CD8-positive, alpha-beta memory T cell (primary cell): ENCODE measurements at places on chromosomes 5 and 9. TPM values are rescaled to one million over a fixed set of nuclear protein-coding genes. Genes with fewer than 3 reads are reported as not detected.
A peak's percentile ranks its signal among the peaks of the same experiment; 100 is the strongest.

RNF208 gene
- 3.3 TPM for total RNA-seq

C1QTNF2 gene
- not detected for total RNA-seq

LHX3 gene
- not detected for total RNA-seq

GGTA1 gene
- total RNA-seq: not detected

CAMK4 gene
- 57.4 TPM for total RNA-seq

ANKHD1 gene
- 100 TPM for total RNA-seq

CCDC192 gene
- total RNA-seq: not detected

DNA sequence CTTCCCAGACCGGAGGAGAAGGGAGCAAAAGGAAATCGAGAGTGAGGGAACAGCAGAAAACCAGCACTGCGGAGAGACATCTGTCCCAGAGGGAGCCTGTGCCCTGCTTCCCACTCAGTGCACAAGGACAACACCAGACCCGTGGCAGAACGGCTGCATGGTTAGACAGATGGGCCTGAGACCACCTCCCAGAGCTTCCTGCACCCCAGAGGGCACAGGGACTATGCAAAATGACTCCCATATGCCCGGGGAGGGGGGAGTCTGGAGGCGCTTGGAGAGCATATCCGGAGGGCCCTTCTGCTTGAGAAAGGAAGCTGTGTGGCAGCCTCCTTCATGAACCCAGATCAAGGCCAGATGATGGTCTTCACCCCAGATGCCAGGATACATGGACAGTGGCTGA lies 26.6 kb downstream of the TLX3 start:
- H3K27ac ChIP-seq: no peak overlapping the region
- no peak overlapping the region for H3K4me3 ChIP-seq
- H3K36me3 ChIP-seq: no peaks in the 10 kb centered on the region

DNA sequence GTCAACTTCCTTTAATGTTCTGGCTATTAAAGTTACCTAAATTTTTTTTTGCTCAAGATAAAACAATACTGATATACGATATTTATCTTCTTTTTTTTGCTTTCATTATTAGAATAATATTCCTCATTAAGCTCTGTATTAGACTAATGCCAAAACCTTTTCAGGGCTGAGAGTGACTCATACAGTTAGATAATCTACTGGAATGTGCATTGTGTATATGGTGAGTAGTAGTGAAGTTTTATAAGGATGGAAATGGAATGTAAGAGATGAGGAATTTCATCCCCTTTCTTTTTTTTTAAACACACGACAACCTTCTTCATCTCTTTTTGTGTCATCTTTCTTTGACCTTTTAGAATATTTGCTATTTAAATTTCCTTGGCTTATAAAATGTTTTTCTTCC lies 268.6 kb downstream of the ISL1 start:
- no peak overlapping the region for H3K27ac ChIP-seq
- H3K27me3 ChIP-seq: no peaks in the 10 kb centered on the region
- no peak overlapping the region for H3K4me3 ChIP-seq
- H3K36me3 ChIP-seq: no peaks in the 10 kb centered on the region
- no peak for DNase-seq

DNA sequence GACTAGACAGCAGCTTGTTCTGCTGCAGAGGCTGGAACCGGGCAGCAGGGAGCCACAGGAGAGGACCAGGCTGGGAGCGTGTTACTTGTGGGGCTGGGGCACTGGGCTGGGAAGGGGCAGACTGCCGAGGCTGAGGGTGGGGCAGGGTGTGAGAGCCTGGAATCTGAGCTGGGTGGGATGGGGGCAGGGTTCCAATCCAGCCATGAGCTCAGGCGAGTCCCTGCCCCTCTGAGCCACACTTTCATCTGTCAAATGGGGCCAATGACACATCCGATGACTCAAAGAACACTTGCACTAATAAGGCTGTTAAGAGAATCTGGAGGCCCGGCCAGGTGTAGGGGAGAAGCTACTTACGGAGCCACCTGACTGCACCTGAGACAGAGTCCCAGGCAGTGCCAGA lies 18.7 kb upstream of the WDR38 start:
- H3K27me3 ChIP-seq: no peaks in the 10 kb centered on the region
- no peaks in the 10 kb centered on the region for H3K36me3 ChIP-seq
- no peak overlapping the region for H3K27ac ChIP-seq
- no peak overlapping the region for H3K4me3 ChIP-seq
- no peaks in the 10 kb centered on the region for H3K4me1 ChIP-seq

DNA sequence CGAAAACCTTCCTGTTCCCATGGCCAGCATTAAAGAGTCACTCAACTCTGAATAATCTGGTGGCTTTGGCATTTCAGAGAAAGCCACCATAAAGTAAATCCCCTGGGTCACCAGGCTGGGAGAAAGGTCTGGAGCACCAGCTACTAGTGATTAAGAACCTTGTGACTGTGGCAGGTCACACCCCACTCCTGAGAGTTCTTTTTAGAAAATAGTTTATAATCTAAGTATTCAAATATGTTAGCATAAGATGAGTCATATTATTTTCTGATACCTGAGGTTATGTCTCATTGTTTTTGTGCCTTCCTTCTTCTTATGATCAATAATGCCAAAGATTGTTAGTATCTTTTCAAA lies 351.7 kb downstream of the ARRDC3 start:
- no peak overlapping the region for H3K4me3 ChIP-seq
- no peaks in the 10 kb centered on the region for H3K36me3 ChIP-seq
- H3K27me3 ChIP-seq: no peaks in the 10 kb centered on the region
- no peak overlapping the region for H3K27ac ChIP-seq
- H3K4me1 ChIP-seq: no peaks in the 10 kb centered on the region
- no peak for DNase-seq

- H3K4me3 ChIP-seq: no peak overlapping the region
- no peaks in the 10 kb centered on the region for H3K36me3 ChIP-seq
- H3K4me1 ChIP-seq: no peaks in the 10 kb centered on the region
These were observed 1.9 kb downstream of the FLT4 start for GRCh38 chr5:180647465-180647864.

GRCh38 chr9:137708590-137709284 lies 89.9 kb downstream of the EHMT1 start:
- H3K4me1 ChIP-seq: peaks cover 23% of the 10 kb centered on the region
- no peak overlapping the region for H3K4me3 ChIP-seq
- no peak overlapping the region for H3K27ac ChIP-seq
- no peak for DNase-seq
- no peaks in the 10 kb centered on the region for H3K27me3 ChIP-seq
- H3K36me3 ChIP-seq: no peaks in the 10 kb centered on the region

DNA sequence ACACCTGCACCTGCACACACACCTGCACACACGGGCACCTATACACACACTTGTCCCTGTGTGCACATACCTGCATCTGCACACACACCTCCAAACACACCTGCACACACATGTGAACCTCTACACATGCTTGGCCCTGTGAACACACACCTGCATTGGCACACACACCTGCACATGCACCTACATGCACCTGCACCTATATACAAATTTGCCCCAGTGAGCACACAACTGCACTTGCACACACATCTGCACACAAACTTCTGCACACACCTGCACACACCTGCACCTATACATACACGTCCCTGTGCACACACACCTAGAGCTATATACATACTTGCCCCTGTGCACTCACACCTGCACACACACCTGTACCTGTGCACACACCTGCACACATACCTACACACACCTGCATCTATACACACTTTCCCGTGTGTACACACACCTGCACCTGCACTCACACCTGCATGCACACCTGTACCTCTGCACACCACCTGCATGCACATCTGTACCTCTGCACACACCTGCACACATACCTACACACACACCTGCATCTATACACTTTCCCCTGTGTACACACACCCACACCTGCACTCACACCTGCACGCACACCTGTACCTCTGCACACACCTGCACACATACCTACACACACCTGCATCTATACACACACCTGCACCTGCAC lies 21.5 kb upstream of the LPCAT1 start:
- no peaks in the 10 kb centered on the region for H3K36me3 ChIP-seq
- H3K27me3 ChIP-seq: no peaks in the 10 kb centered on the region
- H3K4me3 ChIP-seq: no peak overlapping the region
- no peaks in the 10 kb centered on the region for H3K4me1 ChIP-seq
- DNase-seq: no peak
- no peak overlapping the region for H3K27ac ChIP-seq

GRCh38 chr9:89863141-89863540 lies 258.3 kb downstream of the GADD45G start:
- H3K27ac ChIP-seq: no peak overlapping the region
- H3K27me3 ChIP-seq: no peaks in the 10 kb centered on the region

DNA sequence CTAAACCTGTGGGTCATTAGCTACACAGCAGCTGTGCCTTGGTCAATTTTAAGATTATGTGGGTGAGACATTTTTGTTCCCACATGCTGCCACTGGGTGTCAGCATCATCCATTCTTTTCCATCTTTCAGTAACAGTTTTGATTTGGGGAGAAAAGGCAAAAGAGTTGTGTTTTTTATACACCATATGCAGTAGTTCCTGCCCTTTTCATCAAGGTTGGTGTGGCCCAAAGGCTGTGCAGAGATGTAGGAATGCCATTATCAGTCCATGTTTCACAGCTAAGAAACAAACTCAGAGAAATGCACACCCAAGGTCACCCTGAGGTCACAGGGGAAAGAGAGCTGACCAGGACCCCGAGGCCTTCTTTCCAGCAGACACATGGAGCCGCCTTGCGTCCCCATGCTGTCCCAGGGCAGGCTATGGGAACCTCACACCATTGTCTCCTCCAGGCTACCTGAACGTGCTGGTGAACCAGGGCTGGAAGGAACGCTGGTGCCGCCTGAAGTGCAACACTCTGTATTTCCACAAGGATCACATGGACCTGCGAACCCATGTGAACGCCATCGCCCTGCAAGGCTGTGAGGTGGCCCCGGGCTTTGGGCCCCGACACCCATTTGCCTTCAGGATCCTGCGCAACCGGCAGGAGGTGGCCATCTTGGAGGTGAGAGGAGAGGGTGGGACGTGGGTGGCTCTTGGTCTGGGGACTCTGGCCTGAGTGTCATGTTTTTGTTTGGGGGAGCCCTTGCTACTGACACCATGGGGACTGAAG lies 27.8 kb upstream of the GRPEL2 start:
- DNase-seq: peak; percentile 16
- H3K4me1 ChIP-seq: peaks cover 3% of the 10 kb centered on the region
- no peaks in the 10 kb centered on the region for H3K36me3 ChIP-seq

DNA sequence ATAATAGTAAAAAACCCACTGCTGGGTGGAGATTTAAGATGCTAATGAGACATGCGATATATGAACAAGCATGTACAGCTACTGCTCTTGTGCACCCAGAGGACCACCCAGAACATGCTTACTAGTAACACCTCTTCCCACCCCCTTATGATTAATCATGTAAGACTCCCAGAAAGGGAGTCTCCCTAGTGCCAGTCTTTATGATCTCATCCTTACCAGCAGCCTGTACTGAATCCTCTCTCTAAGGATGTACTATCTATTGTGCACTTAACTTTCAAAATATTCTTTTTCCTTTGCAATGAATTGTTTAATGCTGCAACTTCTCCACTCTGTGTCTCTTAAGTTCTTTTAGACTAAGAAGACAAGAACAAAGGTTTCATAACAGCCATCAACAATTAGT lies 9.1 kb upstream of the MAT2B start:
- no peaks in the 10 kb centered on the region for H3K27me3 ChIP-seq
- no peak overlapping the region for H3K27ac ChIP-seq
- no peak for DNase-seq
